ENCODE measurements at places on chromosomes 16 and 17. TPM values are rescaled to one million over a fixed set of nuclear protein-coding genes. Genes with fewer than 3 reads are reported as not detected.
A peak's percentile ranks its signal among the peaks of the same experiment; 100 is the strongest.

GPR139 gene
- not detected for total RNA-seq

ACSM2B gene
- 0.22 TPM for total RNA-seq

GRCh38 chr17:49633762-49634484 lies 44.0 kb downstream of the SPOP start:
- no peaks in the 10 kb centered on the region for H3K27me3 ChIP-seq
- no peak for DNase-seq
- H3K27ac ChIP-seq = no peak overlapping the region

DNA sequence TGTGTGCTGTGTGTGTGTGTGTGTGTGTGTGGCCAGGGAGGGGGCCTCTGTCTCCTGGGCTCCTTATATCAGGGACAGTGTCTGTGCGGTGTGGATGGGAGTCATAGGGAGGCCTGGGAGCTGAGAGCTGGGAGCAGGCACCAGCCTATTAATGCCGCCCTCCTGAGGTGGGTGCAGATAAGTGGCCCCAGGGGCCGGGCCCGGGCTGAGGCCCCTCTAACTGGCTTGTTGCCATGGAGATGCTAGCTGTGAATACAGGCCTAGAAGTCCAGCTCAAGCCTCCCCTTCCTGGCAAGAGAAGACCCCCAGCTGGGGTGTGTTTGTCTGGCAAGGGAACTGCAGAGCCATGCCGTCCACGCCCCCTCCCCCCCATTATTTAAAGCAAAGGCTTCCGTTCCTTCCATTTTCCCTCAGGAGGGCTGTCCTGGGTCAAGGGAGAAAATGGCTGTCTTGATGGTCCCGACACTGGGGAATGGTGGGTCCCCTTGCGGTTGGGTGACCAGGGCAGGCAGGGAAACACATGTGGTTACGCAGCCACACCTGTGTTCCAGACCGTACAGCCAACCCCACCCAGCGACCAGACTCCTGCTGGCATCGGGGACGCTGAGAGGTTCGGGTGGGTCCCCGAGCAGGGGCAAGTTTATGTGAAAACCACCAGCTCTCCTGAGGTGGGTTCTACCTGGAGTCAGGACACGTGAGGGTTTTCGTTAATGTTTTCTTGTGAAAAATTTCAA lies 141.1 kb downstream of the MRM1 start:
- H3K4me3 ChIP-seq = no peak overlapping the region
- no peak for DNase-seq
- H3K4me1 ChIP-seq = no peaks in the 10 kb centered on the region
- H3K27me3 ChIP-seq = no peaks in the 10 kb centered on the region
- H3K27ac ChIP-seq = no peak overlapping the region

DNA sequence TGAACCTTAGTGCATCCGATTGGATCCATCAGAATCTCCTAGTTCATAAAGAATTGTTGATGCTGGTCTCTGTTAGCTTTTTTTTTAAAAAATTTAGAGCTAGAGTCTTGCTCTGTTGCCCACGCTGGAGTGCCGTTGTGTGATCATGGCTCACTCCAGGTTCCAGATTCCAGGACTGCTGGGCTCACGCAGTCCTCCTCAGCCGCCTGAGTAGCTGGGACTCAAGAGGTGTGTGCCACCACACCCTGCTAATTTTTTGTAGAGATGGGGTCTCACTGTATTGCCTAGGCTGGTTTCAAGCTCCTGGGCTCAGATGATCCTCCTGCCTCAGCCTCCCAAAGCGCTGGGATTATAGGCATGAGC lies 8.0 kb downstream of the TCF25 start:
- no peak overlapping the region for H3K4me3 ChIP-seq
- H3K27ac ChIP-seq = no peak overlapping the region
- no peaks in the 10 kb centered on the region for H3K27me3 ChIP-seq

DNA sequence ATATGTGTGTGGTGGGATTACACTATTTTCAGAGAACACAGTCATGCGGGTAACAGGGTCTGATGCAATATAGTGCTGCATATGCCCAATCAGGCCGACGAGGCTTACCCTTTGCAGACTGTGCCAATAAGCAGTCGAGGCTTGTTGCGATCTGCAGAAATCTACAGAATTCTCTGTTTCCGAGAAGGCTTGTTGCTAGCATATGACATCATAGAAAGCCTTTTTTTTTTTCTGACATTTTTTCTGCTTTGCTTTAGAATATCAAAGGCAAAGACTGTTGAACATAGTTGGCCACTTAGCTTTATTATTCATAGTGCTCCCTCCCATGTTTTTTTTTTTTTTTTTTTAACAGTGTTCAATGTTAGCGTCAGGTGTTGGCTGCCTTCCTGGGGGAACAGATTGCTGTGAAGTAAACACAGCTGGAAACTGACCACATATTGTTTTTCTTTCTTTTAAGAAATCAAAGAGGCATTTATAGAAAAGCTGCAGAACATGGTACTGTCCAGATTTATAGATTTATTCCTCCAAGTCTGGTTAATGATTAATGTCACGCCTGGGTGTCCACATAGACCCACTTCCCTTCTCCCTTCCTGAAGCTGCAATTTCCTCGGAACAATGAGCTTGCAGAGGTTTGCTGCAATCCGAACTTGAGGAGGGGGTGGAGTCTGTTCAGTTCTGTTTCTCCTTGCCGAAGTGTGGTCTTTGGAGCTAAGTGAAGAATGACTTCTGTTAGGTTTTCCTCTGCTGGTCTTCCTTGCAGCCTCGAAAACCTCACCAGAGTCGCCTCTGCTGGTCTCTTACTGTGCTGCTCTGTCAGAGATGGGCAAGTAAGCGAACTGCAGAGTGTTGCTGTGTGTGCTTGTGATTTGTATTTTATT lies 87.3 kb downstream of the MAP2K6 start:
- H3K36me3 ChIP-seq = no peaks in the 10 kb centered on the region
- peak overlapping the region; percentile 78 for H3K27ac ChIP-seq
- H3K4me1 ChIP-seq = peaks cover 12% of the 10 kb centered on the region
- no peaks in the 10 kb centered on the region for H3K27me3 ChIP-seq

DNA sequence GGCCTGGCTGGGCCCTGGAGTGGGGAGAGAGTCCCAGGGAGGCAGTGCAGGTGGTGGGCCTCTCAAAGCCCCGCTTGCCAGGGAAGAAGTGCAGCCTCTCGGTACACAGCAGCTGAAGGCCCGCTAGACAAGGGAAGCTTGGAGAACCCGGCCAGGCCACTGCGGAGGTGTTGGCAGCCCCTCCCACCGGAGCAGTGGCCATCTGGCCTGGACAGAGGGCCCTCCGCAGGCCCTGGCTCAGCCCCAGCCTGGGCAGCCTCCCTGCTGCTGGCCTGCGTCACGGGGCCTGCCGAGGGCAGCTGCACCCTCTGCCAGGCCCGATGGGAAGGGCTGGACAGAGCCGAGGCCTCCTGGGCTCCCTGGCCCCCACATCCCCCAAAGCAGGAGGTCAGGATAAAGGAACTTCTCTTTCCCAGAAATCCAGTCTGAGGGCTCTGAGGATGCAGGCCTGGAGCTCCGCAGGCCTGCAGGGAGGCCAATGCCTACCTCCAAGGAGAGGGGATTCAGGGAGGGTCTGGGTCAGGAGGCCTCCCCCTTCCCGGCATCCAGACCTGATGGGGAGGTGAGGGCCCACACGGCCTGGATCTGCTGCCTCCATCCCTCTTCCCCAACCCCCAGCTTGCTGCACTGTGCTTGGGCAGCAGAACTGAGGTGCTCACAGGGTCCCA lies 4.3 kb downstream of the SPPL2C start:
- no peaks in the 10 kb centered on the region for H3K36me3 ChIP-seq
- H3K27ac ChIP-seq = no peak overlapping the region
- no peak for DNase-seq

All from colonic mucosa (tissue), 4 donors.